ENCODE measurements at places on chromosomes 16 and 17. TPM values are rescaled to one million over a fixed set of nuclear protein-coding genes. Genes with fewer than 3 reads are reported as not detected.

DNA sequence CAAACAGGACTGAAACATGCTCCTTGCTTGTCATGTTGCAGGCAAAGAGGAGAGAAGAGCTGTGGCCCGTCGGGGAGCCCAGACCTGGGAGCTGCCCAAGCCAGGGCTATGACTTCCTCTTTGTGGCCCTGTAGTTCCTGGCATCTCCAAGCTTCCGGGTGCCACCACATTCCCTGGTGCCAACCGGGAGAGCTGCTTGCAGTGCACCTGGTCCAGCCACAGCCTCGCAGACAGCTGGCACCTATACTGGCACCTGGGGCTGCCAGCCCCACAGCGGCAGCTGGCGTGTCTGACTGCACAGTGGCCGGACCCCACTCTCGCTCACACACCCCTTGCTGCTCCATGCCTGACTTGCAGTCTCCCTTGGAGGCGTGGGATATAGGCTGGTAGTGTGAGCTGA lies 37.1 kb upstream of the FOXJ1 start:
- DNase-seq: no peak

CLEC18A gene
- total RNA-seq: not detected

DNA sequence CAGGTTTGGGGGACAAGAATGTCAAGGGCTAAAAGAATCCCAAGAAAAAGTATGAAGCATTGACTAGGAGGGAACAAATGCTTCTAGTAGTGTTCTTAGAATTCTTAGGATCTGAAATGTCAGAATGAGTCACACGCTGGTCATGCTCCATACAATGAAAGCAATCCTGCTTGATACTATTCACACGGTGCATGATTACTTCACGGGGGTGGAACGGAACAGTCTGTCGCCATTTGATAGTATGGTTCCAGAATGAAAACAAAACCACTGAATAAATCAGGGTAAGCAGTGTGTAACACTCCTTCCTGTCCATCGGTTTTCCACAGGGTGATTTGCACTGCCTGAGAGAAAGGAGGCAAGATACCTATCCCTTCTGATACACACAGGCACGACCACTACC lies 22.9 kb upstream of the YWHAE start:
- DNase-seq: peak; percentile 92

ZNF598 gene
- total RNA-seq: 37.1 TPM

TMEM98 gene
- total RNA-seq: 38.2 TPM

GRCh38 chr17:14733376-14733775 lies 432.5 kb downstream of the HS3ST3B1 start:
- no peak for DNase-seq

- DNase-seq: no peak
Observed at GRCh38 chr17:50651661-50652060, 17.0 kb downstream of the ABCC3 start.

- no peak for DNase-seq
Observed at GRCh38 chr17:45361976-45362375, 45.2 kb upstream of the MAP3K14 start.

DNA sequence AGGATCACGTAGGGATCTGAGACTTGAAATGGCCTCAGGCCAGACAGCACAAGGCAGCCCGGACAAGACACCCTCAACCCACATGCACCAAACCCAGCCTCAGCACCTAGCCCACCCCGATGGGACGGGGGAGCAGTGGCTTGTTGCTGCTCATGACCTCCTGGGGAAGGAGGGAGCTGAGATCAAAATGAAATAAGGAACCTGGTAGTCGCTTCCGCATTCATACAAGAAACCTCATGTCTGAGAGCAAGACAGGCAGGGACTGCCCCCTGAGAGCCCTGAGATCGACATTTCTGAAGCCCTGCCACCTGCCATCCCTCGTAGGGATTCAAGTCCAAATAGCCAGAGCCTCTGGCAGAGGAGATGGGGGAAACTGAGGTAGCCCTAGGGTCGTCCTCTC lies 5.7 kb upstream of the CEP131 start:
- DNase-seq: no peak

DNA sequence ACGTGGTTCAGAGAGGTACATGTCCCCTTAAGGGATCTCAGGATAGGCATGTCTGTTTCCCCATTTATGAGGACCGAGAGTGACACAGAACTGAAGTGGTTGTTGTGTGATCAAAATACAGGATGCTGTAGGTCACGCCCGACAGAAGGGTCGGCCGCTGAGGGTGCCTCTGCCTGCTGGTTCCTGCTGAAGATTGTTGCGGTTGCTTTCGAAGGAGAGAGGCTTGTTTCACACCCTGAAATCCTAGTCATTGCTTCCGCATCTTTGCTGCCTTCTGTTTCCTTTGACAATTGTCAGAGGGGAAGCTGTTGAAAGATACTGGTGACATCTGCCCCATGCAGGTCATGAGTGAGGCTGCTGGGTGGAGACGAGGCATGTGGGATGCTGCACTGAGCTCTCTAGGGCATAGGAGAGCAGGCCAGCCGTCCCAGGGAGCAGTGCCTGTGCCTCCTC lies 3.8 kb upstream of the NAT9 start:
- DNase-seq: no peak

- DNase-seq: no peak
Observed at GRCh38 chr16:8943966-8944759, 19.5 kb downstream of the USP7 start.

DNA sequence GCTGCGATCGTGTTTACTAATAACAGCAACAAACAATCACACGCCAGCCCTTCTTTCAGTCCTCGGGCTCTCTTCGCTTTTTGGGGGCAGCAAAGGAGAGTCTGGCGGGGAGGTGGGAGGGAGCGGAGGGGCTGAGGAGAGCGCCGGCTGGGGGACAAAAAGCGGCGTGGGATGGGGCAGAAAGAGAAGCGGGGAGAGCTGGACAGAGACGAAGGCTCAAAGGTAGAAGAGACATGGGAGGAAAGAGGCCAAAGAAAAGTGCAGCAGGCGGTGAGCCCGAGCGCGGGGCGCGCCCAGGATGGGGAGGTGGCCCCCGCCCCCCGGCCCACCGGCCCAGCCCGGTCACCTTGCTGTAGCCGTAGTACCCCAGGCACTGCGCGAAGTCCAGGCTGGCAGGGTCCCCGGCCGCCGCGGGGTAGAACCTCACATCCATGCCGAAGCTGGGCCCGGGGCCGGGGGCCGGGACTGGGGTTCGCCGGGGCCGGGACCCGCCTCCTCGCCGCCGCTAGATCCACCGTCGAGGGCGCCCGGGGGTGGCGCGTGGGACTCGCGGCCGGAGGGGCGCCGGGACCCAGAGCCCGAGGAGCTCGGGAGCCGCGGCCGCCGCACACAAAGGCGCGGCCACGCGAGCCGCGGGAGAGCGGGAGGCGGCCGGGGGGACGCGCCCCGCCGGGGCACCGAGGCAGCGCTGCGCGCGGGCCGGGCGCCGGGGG lies 496 bp downstream of the TOX3 start:
- DNase-seq: no peak

TMEM235 gene
- not detected for total RNA-seq

ENO3 gene
- total RNA-seq: 2.8 TPM

TRPV2 gene
- 2.2 TPM for total RNA-seq

- no peak for DNase-seq
Observed at GRCh38 chr17:58376472-58377000, 24.5 kb upstream of the SUPT4H1 start.

DNA sequence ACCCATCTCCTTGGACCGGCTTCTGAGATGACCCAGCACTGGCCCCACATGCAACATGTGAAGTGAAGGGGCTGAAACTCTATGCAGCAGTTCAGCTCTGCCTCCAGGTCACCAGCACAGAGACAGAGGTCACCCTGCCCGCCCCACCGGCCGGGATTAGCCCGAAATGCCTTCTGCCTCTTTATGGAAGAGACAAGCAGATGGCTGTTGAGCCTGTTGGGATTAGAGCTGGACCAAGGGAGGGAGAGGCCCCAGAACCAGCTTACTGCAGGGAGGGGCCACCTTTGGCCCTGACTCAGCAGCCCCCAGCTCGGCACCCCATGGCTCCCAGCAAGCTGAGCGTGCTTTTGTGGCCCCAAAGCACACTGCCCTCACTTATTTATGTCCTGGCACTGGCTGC lies 5.7 kb downstream of the AIPL1 start:
- no peak for DNase-seq

OSBPL7 gene
- total RNA-seq: 8.0 TPM

KRT12 gene
- not detected for total RNA-seq

DNA sequence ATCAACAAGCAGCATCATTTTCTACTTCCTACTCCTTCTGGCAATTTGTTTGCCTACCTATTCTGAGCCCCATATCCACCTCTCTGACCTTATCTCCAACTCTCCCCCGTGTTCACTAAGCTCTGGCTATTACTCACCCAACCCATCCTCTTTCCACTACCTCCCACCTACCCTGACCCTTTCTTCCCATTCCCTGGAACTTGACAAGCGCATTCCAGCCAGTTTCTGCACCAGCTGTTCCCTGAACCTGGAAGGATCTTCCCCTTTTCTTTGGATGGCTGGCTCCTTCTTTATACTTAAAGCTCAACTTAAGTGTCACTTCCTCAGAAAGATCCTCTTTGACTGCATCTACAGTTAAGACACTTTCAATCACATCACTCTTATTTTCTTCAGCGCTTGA lies 2.2 kb downstream of the DCUN1D3 start:
- no peak for DNase-seq

- no peak for DNase-seq
Observed at GRCh38 chr16:87365021-87365713, 18.4 kb downstream of the FBXO31 start.

GRCh38 chr16:67673712-67674580 lies 7.3 kb downstream of the C16orf86 start:
- DNase-seq: no peak

DNA sequence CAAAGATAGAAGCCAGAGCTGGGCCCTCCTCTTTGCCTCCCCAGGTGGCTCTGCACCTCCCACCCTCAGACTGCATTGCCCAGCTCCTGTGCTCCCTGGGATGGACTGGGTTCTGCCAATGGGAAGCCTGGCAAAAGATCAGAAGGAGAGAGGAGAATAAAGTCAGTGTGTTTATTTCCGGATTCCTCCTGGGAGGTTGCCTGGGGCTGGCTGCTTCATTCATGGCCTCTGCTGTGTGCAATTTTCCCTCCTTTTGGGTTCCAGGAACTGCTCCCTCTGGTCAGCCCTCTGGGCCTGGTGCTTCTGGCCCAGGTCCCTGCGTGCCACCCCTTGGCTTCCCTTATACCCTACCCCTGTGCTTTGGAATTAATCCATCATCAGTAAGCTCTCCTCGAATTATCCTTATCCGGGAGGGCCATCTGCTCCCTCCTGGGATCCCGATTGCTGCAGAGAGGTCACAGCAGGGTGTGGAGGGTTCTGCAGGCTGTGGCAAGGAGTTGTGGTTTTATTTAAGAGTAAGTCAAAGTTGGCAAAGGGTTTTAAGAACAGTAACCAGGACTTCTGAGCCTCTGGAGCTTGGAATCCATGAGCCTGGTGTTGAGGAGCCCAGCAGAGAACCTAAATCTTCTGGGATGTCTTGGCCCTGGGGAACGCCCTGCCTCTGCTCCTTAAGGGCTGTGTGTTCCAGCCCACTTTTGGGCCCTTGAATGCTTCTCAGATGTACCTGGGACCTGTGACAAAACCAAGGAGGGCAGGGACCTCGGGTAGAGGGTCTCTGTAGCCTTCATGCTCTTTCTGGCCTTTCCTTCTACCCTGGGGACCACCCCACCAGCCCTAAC lies 8.2 kb upstream of the MMP2 start:
- DNase-seq: peak; percentile 35

DNA sequence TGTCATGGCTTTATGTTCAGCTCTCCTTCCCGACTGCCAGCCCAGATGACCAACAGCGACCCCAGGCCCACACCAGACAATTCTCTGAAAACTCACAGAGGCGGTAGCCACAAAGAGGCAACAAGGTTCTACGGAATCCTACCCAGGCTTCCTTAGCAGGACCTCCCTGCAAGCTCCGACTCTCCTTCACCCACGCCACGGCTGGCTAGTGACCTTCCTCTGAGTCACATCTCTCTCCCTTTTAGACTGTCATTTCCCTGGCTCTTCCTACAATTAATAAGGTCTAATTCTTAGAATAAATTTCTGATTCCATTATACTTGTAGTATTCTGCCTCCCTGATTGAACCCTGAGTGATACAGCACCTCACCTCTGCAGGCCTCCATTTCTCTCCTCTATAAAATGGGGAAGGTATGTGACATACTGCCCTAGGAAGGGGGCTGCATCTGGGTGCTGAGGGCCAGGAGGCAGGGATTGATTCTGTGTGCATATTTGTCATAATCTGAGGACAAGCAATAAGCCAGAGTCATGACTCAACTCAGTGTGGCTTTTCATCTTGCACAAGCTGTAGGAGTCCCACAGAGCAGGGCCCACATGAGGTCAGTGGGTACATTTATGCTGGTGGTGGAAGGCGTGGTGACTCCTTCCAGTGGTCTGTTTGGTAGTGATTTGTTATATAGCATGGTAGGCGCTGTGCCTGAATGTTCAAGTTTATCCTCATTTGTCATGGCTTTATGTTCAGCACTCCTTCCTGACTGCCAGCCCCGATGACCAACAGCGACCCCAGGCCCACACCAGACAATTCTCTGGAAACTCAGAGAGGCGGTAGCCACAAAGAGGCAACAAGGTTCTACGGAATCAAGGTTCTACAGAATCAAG lies 46.2 kb downstream of the SMPD3 start:
- peak; percentile 77 for DNase-seq
